Uterus (tissue), 4 donors: ENCODE measurements at places on chromosomes 13 and 19. TPM values are rescaled to one million over a fixed set of nuclear protein-coding genes. Genes with fewer than 3 reads are reported as not detected.

TBC1D4 gene
- 41.1 TPM for total RNA-seq

PKN1 gene
- 56.2 TPM for total RNA-seq

PPAN gene
- 54.8 TPM for total RNA-seq

SLC1A6 gene
- not detected for total RNA-seq

COL5A3 gene
- total RNA-seq: 12.6 TPM

- H3K27me3 ChIP-seq: no peaks in the 10 kb centered on the region
- H3K36me3 ChIP-seq: no peaks in the 10 kb centered on the region
- no peaks in the 10 kb centered on the region for H3K4me1 ChIP-seq
- no peak overlapping the region for H3K27ac ChIP-seq
- DNase-seq: no peak
Observed at GRCh38 chr13:62544928-62545327, 1129.3 kb upstream of the PCDH20 start.

- no peaks in the 10 kb centered on the region for H3K27me3 ChIP-seq
- H3K36me3 ChIP-seq: no peaks in the 10 kb centered on the region
- DNase-seq: no peak
- peak overlapping the region; percentile 76 for H3K27ac ChIP-seq
Observed at GRCh38 chr19:49791776-49792445, 21.2 kb downstream of the FUZ start.

DNA sequence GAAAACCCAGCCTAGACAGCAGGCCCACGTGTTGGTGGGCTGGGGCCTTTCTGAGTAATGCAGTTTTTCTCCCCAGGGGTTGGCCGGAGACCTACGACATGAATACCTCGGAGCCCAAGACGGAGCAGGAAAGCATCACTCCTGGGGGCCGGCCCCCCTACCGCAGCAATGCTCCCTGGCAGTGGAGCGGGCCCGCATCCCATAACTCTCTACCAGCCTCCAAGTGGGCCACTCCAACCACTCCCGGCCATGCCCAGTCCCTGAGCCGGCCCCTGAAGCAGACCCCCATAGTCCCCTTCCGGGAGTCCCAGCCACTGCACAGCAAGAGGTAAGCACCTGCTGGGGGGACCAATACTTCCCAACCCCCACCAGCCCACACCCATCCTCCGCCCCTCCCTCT lies 82.9 kb downstream of the DPF1 start:
- no peaks in the 10 kb centered on the region for H3K36me3 ChIP-seq
- H3K27ac ChIP-seq: no peak overlapping the region
- DNase-seq: no peak
- no peak overlapping the region for H3K4me3 ChIP-seq

GRCh38 chr13:112351825-112352224 lies 24.3 kb upstream of the SPACA7 start:
- no peaks in the 10 kb centered on the region for H3K4me1 ChIP-seq
- DNase-seq: no peak
- H3K27me3 ChIP-seq: no peaks in the 10 kb centered on the region

DNA sequence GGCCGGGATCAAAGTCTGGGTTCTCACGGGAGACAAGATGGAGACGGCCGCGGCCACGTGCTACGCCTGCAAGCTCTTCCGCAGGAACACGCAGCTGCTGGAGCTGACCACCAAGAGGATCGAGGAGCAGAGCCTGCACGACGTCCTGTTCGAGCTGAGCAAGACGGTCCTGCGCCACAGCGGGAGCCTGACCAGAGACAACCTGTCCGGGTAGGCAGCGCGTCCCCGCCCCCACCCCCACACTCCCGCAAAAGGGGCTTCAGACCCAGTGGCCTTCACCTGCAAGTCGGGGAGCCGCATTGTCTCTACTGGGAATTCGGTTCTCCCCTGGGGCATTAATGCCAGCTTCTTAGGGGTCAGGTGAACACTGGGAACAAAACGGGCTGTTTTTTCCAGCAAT lies 114.7 kb upstream of the MCF2L start:
- H3K4me3 ChIP-seq: no peak overlapping the region
- H3K27ac ChIP-seq: no peak overlapping the region
- no peaks in the 10 kb centered on the region for H3K36me3 ChIP-seq
- no peaks in the 10 kb centered on the region for H3K27me3 ChIP-seq
- DNase-seq: no peak

DNA sequence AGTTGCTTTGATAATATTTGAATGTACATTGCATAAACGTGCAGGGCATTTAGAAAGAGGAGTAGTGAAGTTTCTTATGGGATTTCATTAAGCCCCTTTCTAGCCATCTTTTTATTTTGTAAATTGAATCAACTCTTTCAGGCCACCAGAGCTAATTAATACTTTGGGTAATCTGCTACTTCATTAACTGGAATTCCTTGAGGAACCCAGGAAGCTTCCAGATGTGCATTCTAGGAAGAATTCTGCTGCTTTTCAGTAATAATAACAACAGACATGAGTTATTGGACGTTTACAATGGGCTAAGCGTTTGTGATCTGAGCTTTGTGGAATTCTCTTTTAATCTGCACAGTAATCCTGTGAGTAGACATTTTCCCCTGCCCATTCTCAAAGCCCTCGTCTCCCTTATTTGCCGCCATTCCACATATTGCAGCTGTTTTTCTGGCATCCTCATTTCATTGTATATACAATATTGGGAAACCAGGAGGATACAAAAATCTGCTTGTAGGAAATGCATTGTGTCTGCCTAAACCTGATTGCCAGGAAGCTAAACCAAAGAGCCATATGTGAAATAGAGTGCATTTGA lies 103.9 kb downstream of the HS6ST3 start:
- H3K36me3 ChIP-seq: no peaks in the 10 kb centered on the region
- H3K4me3 ChIP-seq: no peak overlapping the region
- H3K27ac ChIP-seq: no peak overlapping the region
- DNase-seq: no peak
- no peaks in the 10 kb centered on the region for H3K4me1 ChIP-seq

DNA sequence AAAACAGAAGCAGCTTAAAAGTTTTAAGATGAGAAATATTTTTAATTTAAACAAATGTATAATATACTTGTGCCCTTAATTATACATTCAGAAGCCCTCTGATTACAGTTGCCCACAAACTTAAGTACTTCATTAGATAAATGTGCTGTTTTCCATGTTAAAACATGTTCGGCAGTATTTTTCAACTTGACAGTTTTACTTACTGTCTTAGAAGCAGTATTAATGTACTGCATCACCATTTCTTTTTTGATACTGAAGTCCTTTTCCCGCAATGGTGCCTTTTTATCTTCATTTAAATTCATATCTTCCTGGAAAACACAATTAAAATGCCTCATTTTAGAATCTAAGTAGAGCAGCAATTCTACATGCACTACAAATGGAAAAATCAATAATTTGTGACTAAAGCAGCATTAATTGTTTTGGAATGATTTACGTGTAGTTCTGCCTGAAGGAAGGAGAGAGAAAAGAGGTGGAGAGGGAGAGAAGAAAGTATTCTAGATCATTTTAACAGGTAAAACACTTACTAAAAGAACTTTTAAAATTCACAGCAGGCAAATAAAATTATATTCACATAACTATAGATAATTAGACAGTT lies 70.2 kb downstream of the DIAPH3 start:
- no peaks in the 10 kb centered on the region for H3K36me3 ChIP-seq
- no peak overlapping the region for H3K4me3 ChIP-seq
- H3K27me3 ChIP-seq: no peaks in the 10 kb centered on the region
- no peaks in the 10 kb centered on the region for H3K4me1 ChIP-seq

- no peaks in the 10 kb centered on the region for H3K4me1 ChIP-seq
- no peak overlapping the region for H3K4me3 ChIP-seq
- H3K27me3 ChIP-seq: no peaks in the 10 kb centered on the region
- H3K36me3 ChIP-seq: no peaks in the 10 kb centered on the region
- peak; percentile 42 for DNase-seq
- H3K27ac ChIP-seq: no peak overlapping the region
Observed at GRCh38 chr13:50400035-50400726, 384.9 kb downstream of the KCNRG start.

GRCh38 chr19:5680084-5680436 lies 256 bp downstream of the MICOS13 start:
- H3K36me3 ChIP-seq: no peaks in the 10 kb centered on the region
- peak overlapping the region; percentile 91 for H3K4me3 ChIP-seq
- no peaks in the 10 kb centered on the region for H3K27me3 ChIP-seq
- no peaks in the 10 kb centered on the region for H3K4me1 ChIP-seq
- DNase-seq: no peak

DNA sequence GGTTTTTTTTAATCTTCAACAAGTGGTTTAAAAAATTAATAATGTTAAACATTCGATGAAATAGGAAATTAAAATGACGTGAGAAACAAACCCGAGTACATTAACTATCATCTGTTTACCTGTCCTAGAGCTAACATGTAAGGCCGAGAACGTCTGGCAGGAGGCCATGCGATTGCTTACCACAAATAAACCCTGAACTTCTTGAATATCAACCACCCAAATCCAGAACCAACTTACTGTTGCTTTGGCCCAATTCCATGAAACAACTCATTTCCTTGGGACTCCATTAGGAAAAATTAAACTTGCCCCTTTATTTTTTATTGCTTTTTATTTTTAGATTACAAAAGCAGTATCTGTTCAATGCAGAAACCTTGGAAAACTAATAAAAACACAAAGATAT lies 228.9 kb upstream of the IRS2 start:
- no peak overlapping the region for H3K27ac ChIP-seq
- no peak for DNase-seq
- H3K4me3 ChIP-seq: no peak overlapping the region
- H3K27me3 ChIP-seq: no peaks in the 10 kb centered on the region
- no peaks in the 10 kb centered on the region for H3K36me3 ChIP-seq

DNA sequence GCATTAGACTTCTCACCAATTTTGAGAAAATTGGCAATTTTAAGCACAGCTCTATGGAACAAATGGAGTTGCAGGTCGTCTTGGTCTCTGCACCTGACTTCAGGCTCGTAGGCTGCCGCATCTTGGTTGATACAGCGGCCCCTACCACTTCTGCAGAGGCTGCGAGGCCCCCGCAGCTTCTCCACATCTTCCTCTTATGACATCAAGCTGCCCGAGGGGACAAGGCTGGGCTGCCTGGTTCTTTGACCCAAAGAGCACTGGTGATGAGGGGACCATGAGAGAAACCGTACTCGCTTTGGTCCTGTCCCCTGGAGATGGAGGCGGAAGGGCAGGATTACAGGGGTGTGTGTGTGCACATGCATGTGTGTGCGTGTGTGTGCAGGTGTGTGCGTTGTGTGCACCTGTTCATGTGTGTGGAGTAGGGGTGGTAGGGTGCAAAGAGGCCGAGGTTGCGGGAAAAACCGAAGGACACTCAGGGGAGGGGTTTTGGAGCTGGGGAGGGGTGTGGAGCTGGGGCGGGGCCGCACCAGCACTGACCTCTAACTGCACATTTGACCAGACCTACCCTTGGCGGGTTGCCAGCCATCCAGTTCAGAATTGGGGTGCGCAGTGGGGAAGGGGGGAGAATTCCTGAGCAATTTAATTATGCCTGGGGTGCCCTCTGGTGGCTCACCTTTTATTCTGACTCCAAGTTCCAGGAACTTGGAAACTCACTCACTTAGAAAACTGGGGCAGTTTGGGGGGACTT lies 65.1 kb upstream of the ARHGEF7 start:
- H3K27me3 ChIP-seq: no peaks in the 10 kb centered on the region
- no peaks in the 10 kb centered on the region for H3K4me1 ChIP-seq
- no peak overlapping the region for H3K4me3 ChIP-seq
- DNase-seq: peak; percentile 43
- no peak overlapping the region for H3K27ac ChIP-seq

DNA sequence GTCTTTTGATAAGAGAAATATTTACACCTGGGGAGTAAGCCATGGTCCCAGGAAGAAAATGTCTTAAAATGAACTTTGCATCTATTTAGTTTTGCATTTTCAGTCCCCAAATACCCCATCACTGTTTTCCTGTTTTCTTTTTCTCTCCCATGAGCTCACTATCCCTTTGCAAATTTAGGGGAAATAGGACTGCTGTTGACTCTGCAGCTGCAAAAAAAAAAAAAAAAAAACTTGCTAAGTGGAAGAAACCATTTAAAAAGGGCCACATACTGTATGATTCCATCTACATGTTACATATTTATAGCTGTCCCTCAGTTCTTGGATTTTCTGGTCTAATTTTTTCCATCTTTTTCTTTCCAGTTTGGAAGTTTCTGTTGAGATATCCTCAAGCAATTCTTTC lies 98.2 kb upstream of the SERP2 start:
- H3K4me1 ChIP-seq: peaks cover 13% of the 10 kb centered on the region
- no peaks in the 10 kb centered on the region for H3K36me3 ChIP-seq
- no peak for DNase-seq
- H3K27ac ChIP-seq: peak overlapping the region; percentile 94
- no peak overlapping the region for H3K4me3 ChIP-seq
- H3K27me3 ChIP-seq: no peaks in the 10 kb centered on the region

DNA sequence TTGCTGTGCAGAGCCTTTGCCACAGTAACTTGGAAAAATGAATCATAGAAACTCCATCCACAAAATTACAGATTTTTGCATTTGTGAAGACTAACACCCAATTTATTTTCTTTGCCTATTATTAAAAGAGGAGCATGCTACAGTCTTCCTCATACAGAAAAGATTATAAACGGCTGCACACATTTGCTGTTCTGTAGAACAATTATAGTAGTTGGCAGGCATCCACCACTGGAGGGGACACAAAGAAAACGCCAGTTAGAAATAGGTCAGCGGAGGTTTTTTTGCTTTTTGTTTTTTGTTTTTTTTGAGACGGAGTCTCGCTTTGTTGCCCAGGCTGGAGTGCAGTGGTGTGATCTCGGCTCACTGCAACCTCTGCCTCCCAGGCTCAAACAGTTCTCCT lies 51.6 kb downstream of the SACS start:
- H3K27me3 ChIP-seq: no peaks in the 10 kb centered on the region
- peaks cover 13% of the 10 kb centered on the region for H3K4me1 ChIP-seq
- no peak overlapping the region for H3K4me3 ChIP-seq
- H3K36me3 ChIP-seq: no peaks in the 10 kb centered on the region
- no peak for DNase-seq

DNA sequence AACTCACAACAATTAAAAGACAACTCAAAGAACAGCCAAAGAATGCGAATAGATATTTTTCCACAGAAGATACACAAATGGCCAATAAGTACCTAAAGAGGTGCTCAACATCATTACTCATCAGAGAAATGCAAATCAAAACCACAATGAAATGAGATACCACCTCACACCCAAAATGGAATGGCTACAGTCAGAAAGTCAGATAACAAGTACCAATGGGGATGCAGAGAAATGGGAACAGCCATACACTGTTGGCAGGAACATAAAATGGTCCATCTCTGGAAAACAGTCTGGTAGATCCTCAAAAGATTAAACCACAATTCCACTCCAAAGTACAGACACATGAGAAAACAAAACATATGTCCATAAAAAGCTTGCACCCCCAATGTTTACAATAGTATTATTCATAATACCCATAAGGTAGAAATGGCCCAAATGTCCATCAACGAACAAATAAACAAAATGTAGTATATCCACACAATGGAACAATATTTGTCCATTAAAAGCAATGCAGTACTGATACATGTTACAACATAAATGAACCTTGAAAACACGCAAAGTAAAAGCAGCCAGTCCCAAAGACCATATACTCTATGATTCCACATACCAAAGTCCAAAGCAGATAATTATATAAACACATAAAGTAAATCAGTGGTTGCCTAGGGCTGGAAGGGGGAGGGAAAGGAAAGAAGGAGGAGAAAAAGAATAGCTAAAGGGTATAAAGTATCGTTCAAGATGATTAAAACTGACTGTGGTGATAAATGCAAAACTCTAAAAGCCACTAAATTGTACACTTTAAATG lies 19.6 kb downstream of the USP12 start:
- H3K27me3 ChIP-seq: no peaks in the 10 kb centered on the region
- H3K27ac ChIP-seq: no peak overlapping the region
- no peak for DNase-seq
- peaks cover 4% of the 10 kb centered on the region for H3K4me1 ChIP-seq
- H3K36me3 ChIP-seq: no peaks in the 10 kb centered on the region

GRCh38 chr19:12331211-12331941 lies 2.1 kb downstream of the ZNF563 start:
- no peaks in the 10 kb centered on the region for H3K27me3 ChIP-seq
- peaks cover 5% of the 10 kb centered on the region for H3K4me1 ChIP-seq
- no peak overlapping the region for H3K4me3 ChIP-seq
- DNase-seq: no peak
- H3K27ac ChIP-seq: no peak overlapping the region
